PC-9 (cell line): ENCODE measurements at places on chromosomes 11 and 22. TPM values are rescaled to one million over a fixed set of nuclear protein-coding genes. Genes with fewer than 3 reads are reported as not detected.

DNA sequence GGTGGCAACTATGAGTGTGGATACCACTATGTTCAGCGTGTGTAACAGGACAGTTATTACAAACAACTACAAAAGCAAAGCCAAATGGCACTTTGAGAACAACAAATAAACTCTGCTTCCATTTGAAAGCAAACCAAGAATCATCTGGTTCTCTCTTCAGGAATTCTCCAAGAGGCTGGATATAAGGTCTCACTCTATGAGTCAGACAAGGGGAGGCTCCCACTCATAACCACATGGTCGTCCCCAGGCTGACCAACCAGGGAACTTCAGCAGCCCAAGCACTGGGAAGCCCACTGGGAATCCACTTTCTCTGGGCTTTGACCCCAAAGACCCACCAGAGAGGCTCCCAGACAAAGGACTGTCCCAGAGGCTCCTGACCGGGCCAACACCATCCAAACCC lies 35.3 kb downstream of the DGCR2 start:
- H3K27me3 ChIP-seq = no peaks in the 10 kb centered on the region
- no peaks in the 10 kb centered on the region for H3K36me3 ChIP-seq
- no peaks in the 10 kb centered on the region; the same call in 1 of the 2 replicates for H3K4me1 ChIP-seq
- DNase-seq = no peak

GRCh38 chr11:30326906-30327305 lies 4.0 kb downstream of the ARL14EP start:
- peaks cover 16% of the 10 kb centered on the region for H3K4me1 ChIP-seq
- no peaks in the 10 kb centered on the region for H3K27me3 ChIP-seq
- no peak overlapping the region for H3K4me3 ChIP-seq
- DNase-seq = no peak
- no peak overlapping the region for H3K27ac ChIP-seq
- peaks cover 16% of the 10 kb centered on the region; the same call in 1 of the 2 replicates for H3K36me3 ChIP-seq

GRCh38 chr11:92251980-92252379 lies 27.4 kb downstream of the FAT3 start:
- DNase-seq = no peak
- H3K4me1 ChIP-seq = no peaks in the 10 kb centered on the region
- no peaks in the 10 kb centered on the region for H3K27me3 ChIP-seq
- no peaks in the 10 kb centered on the region for H3K36me3 ChIP-seq
- H3K4me3 ChIP-seq = no peak overlapping the region

DNA sequence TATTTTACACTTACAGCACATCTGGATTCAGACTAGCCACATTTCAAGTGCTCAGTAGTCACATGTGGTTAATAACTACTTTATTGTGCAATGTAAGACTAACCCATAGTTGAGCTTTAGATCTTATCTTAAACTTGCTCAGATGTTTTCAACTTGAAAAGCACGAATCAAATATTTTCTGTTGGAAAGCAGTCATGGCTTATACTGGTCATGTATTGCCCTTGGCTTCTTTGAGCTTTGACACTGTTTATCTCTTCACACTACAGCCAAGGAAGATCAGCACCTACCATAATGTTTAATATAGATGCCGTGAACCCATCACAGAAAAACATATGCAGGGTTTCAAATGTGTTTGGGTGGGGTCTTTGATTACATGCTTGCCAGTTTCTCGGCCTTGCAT lies 4.4 kb downstream of the RBX1 start:
- no peak overlapping the region for H3K27ac ChIP-seq
- peaks cover 36% of the 10 kb centered on the region for H3K36me3 ChIP-seq
- DNase-seq = no peak
- peaks cover 14% of the 10 kb centered on the region for H3K4me1 ChIP-seq
- no peak overlapping the region for H3K4me3 ChIP-seq
- H3K27me3 ChIP-seq = no peaks in the 10 kb centered on the region

GRCh38 chr11:105878510-105878909 lies 143.5 kb downstream of the MSANTD4 start:
- H3K27ac ChIP-seq = no peak overlapping the region
- no peak overlapping the region for H3K4me3 ChIP-seq
- H3K27me3 ChIP-seq = no peaks in the 10 kb centered on the region
- DNase-seq = no peak

DNA sequence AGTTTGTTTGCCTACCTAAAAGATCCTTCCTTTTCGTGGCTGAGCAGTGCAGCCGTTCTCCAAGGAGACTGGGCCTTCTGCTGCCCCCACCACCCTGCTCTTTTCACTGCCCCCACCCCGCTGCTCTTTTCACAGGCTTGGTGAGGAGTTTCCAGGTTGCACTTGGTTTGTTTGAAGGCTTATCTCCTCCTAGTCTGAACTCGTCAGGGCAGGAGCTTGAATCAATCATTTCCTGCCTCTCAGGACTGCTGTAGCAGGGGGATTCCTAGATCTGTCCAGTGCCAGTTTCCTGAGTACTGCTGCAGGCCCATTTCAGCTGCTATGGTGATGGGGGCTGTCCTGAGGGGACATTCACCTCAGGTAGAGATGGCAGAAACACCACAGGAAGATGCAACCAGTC lies 10.0 kb downstream of the MED15 start:
- 0 out of 2 replicates have a peak, but pooled peaks cover 8% of the 10 kb centered on the region for H3K36me3 ChIP-seq
- DNase-seq = no peak
- H3K4me3 ChIP-seq = no peak overlapping the region
- H3K27ac ChIP-seq = no peak overlapping the region
- no peaks in the 10 kb centered on the region for H3K27me3 ChIP-seq

GRCh38 chr22:35606916-35607315 lies 10.2 kb downstream of the MB start:
- peak overlapping the region; percentile 91 for H3K27ac ChIP-seq
- no peak overlapping the region for H3K4me3 ChIP-seq
- DNase-seq = no peak
- H3K4me1 ChIP-seq = peaks cover 68% of the 10 kb centered on the region
- H3K36me3 ChIP-seq = no peaks in the 10 kb centered on the region

- no peak overlapping the region for H3K4me3 ChIP-seq
- H3K4me1 ChIP-seq = peaks cover 12% of the 10 kb centered on the region
- no peaks in the 10 kb centered on the region for H3K27me3 ChIP-seq
- no peak overlapping the region for H3K27ac ChIP-seq
Measured at GRCh38 chr11:73323464-73323863, 15.4 kb downstream of the ARHGEF17 start.

DNA sequence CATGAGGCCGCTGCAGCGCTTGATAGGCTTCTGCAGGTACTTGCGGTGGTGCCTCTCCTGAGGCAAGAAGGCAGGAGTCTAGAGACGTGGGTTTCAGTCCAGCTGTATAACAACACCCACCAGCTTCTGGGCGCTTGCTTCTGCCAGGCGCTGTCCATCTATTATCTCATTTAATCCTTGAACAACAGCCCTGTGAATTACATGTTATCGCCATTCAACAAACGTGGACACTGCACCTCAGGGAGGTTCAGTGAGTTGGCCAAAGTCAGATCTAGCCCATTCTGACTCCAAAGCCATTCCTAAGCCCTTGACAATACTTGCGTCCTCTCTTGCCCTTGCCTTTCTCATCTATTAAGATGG lies 436 bp upstream of the FAM181B start:
- no peaks in the 10 kb centered on the region for H3K36me3 ChIP-seq
- DNase-seq = no peak
- no peaks in the 10 kb centered on the region for H3K27me3 ChIP-seq
- no peak overlapping the region for H3K27ac ChIP-seq
- no peaks in the 10 kb centered on the region for H3K4me1 ChIP-seq

DNA sequence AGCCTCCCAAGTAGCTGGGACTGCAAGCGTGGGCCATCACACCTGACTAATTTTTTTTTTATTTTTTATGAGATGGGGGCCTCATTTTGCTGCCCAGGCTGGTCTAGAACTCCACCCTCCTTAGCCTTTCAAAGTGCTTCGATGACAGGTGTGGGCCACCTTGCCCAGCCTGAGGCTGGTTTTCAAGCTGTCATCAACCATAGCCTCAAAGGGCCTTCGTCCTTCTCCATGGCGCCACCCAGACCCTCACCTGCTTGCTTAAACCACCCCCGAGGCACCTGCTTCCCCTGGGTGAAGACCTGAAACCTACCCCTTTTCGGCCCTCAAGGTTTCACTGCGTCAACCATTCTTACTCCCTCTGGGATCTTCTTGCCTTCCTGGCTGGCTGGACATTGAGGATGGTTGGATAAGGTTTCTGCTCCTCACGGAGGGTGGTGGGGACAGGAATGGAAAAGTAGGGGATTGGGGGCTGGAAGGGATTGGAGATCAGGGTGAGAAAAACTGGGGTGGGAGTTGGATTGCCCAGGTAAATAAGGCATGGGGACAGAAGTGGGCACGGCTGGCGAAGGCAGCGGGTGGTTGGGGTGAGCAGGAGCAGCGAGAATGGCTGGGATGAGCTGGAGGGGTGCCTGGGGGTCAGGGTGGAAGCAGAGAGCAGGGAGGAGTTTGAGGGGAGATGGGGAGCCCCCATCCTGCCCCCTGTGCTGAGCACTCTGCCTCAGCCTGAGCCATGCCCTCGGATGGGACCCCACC lies 2.8 kb upstream of the ACR start:
- no peak overlapping the region for H3K4me3 ChIP-seq
- no peaks in the 10 kb centered on the region for H3K36me3 ChIP-seq
- H3K27me3 ChIP-seq = 0 out of 2 replicates have a peak, but pooled peaks cover 7% of the 10 kb centered on the region
- no peaks in the 10 kb centered on the region for H3K4me1 ChIP-seq
- H3K27ac ChIP-seq = no peak overlapping the region
- no peak for DNase-seq

DNA sequence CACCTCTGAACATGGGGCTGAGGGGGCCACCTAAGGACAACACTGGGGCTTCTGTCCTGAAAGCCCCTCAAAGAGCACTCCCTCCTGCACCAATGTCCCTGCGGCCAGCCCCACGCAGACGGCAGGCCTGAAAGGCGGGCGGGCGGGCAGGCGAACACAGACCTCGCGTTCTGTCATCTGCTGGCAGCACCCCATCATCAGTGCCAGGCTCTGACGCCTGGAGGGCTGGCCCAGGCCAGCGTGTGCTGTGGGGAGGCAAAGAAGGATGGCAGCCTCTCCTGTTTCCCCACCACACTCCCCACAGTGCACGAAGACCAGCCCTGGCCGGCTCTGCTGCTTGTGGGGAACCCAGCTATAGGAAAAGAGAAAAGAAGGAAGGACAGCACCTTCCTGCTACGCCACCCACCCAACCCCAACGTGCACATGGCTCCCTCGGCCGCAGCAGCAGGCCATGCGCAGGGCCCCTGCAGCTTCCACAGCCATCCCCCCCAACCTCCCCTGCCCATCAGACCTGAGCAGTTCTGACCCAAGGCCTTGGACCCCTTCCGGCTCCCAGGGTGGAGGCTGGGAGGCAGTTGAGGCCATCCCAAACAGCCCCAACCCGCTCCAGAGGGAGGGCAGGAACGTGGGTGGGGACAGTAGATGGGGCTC lies 3.5 kb downstream of the SBF1 start:
- DNase-seq = no peak
- H3K27me3 ChIP-seq = no peaks in the 10 kb centered on the region
- H3K4me1 ChIP-seq = peaks cover 60% of the 10 kb centered on the region
- peak overlapping the region; percentile 44 for H3K27ac ChIP-seq
- no peak overlapping the region for H3K4me3 ChIP-seq
- H3K36me3 ChIP-seq = peaks cover 10% of the 10 kb centered on the region; the same call in 1 of the 2 replicates

BIK gene
- total RNA-seq = 10.6 and 14.5 TPM in 2 replicates

APOBEC3B gene
- 66.5 and 83.6 TPM in 2 replicates for total RNA-seq

DERL3 gene
- 0.41 and 1.2 TPM in 2 replicates for total RNA-seq

RRM1 gene
- total RNA-seq = 57.7 and 68.1 TPM in 2 replicates

HOATZ gene
- total RNA-seq = not detected in 2 replicates

SYT13 gene
- not detected in 2 replicates for total RNA-seq
